ENCODE measurements at places on chromosomes 3 and 15.

GRCh38 chr15:101521591-101521990, 32.1 kb upstream of the PCSK6 start:
- no peak for DNase-seq

- DNase-seq: no peak
These were observed 245.6 kb downstream of the SATB1 start for GRCh38 chr3:18179521-18179920.

DNA sequence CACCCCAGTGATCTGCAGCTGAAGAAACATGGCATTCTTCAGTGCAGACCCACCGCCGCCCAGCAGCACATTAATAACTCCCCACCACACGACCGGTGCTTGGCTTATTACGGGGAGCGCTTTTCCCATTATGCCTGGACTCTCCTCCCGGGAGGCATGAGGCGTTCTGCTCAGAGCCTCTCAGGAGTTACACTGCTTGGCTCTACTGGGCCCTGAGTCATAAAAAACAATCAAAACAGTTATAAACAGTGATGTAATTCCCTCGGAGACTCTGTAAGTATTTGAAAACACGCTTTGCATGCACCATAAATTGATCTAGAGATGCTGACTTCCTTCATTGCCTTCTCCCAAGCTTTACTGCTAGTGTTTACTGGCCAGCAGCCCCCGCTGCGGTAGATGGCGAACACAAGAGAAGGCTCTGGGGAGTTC, 77.1 kb upstream of the SNRPA1 start:
- DNase-seq: no peak

DNA sequence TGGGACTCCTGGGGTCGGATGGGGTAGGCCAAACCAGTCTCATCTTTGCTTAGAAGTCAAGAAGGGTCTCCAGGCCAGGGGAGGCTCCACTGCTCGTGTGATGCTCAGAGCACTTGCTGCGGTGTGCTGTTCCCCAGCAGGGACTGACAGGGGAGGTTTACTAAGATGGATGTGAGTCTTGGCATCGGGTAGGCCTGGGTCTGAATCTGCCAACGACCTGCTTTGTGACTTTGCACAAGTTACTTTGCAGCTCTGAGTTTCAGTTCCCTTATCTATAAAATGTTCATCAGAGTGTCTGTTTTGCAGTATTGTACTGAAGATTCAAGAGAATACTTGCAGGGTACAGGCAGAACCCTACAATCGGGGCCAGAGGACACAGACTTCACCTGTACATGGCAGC, 17.3 kb upstream of the CDCP1 start:
- no peak for DNase-seq

- no peak for DNase-seq
These were observed 7.7 kb upstream of the NGRN start for GRCh38 chr15:90257776-90258175.

DNA sequence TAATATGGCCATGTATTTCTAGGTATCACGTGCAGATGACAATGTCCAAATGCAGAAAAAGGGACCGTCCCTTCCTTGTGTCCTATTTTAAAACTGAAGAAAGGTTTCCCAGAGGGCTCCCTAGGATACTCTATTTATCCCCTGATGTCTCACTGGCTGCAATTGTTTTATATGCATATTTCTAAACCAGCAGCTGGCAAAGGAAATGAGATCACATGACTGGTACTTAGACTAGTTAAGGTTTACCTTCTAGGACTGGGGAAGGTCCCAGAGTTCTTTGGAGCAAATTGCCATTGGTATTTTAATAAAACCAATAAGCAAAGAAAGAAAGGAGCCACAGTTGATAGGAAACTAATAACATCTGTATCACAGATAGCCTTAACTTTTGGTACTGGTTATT, 29.5 kb downstream of the GTF2E1 start:
- no peak for DNase-seq

- DNase-seq: no peak
These were observed 109.5 kb downstream of the CGGBP1 start for GRCh38 chr3:87949189-87949878.

DNA sequence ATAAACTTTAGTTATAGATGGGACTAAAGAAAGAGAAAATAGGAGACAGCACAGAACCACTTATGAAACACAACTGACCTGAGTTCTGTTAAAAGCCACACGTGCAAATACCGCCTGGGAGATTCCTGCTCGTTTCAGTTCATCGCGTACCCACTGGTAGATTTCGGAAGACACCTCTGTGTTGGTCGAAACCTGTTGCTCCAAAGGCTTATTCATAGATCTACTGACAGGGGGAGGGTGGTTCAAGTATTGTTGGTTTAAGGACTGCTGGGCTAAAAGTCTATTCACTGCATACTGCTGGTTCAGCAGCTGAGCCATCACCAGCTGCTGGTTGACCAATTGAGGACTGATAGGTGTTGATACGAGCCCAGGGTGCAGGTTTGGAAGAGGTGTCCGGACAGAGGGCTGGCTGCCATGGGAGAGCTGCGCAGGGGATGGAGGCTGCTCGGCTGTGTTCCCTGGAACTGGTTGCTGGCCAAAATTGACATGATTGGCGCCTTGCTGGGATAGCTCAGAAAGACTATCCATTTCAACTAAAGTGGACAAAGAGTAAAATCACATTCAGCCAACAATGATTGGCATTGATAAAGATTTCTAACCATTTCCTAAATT, 30.6 kb downstream of the SATB1 start:
- DNase-seq: no peak

GRCh38 chr15:40340038-40340739, 550 bp downstream of the CCDC9B start:
- DNase-seq: no peak

DNA sequence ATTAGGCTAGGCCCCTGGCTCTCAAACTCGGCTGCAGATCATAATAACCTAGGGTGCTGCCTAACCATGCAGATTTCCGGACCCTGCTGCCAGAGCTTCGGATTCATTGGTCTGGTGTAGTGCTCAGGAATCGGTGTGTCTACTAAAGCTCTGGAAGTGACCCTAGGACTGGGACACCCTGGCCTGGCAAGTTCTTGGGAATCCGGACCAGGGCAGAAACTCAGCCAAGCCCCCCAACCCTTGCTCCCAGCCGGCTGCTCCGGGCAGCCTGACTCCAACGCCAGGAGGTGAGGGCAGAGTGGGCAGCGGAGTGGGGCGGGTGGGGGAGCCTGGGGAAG, 23.0 kb downstream of the IGDCC3 start:
- DNase-seq: no peak

- no peak for DNase-seq
These were observed 35.0 kb upstream of the ABHD17C start for GRCh38 chr15:80660119-80660518.

GRCh38 chr15:42994546-42994945, 74.0 kb upstream of the TTBK2 start:
- DNase-seq: no peak

DNA sequence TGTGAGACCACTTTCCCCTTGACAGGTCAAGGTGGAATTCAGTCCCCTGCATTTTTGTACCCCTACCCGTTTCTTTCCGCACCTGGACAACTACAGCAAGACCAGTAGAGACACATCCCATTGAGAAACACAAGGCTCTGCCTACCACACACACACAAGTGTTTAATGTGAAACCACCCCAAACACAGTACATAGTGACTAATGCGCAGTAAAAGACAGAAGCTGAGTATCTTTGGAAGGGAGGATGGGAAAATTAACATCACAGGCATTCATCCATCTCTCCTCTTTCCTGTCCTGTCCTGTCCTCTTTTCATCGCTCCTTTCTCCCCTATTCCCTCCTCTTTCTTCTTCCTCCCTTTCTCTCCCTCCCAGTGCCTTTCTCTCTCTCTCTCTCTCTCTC, 64.8 kb downstream of the SCN11A start:
- DNase-seq: no peak

- no peak for DNase-seq
These were observed 54.5 kb upstream of the MEX3B start for GRCh38 chr15:82100111-82100929.

GRCh38 chr3:141644931-141645330, 93.2 kb upstream of the RNF7 start:
- peak; percentile 56 for DNase-seq

DNA sequence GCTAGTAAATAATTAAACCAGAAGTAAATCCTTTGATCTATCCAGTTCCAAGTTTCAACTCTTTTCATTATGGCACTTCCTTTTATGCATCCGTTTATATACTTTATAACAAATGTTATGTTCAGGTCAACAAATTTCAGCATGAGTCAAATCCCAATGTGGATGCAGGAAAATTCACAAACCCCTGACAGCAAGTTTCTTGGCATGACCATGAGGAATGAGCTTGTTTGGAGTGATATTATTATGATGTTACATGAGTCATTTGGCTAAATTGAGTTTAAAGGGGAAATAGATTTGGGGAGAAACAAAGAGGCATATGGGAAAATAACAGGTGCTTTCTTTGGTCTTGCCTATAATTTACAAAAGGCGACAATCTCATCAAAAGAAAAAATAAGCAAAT, 32.1 kb upstream of the KCNMB2 start:
- DNase-seq: no peak

DNA sequence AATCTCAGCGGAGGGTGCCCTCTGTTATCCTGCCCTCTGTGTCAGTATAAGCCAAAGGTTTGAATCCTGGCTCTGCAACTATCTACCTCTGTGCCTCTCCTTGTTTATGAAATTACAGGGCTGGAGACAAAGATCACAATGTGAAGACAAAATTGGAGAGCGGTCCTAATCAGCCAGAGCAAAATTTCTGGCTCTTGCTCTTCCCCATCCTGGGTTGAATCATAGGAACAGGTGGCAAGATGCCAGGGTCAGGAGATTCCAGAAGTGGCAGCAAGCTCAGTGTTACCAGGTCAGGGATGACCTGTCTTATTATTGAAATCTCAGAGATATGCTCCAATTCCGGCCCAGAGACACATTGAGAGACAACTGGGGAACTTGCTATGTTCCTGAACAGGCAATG, 2.3 kb upstream of the CCR2 start:
- no peak for DNase-seq

- no peak for DNase-seq
These were observed 16.8 kb downstream of the EXOSC7 start for GRCh38 chr3:44992555-44993470.

DNA sequence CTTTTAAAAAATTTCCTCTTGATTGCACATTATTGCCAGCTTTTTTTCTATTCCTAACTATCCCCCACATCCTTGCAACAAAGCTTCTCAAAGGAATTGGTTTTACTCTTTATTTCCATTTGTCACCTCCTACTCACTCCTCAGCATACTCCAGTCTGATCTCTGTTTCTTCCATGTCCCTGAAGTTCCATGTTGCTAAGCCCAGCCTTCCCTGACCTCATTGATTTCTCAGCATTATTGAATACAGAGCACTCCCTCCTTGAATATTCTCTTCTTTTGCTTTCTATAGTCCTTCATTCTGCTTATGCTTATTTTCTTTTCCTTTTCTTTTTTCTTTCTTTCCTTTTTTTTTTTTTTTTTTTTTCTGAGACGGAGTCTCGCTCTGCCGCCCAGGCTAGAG, 10.7 kb downstream of the ARID3B start:
- no peak for DNase-seq

DNA sequence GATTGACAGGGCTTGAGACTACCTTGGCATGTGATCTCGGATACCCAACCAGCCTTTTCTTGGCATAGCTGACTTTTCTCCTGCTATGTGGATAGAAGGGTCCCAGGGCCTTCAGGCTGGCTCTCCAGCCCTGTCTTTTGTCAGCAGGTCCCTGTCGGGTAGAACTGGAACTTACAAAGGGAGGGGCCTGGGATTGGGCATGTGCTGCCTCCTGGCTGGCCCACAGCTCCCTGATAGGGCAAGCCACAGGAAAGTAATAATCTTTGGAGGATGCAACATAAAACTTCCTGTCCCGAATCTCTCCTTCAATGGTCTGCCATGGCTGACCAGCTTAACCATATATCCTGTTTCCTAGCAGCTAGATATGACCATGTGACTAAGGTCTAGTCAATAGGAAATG, 89.1 kb downstream of the ABHD5 start:
- no peak for DNase-seq

DNA sequence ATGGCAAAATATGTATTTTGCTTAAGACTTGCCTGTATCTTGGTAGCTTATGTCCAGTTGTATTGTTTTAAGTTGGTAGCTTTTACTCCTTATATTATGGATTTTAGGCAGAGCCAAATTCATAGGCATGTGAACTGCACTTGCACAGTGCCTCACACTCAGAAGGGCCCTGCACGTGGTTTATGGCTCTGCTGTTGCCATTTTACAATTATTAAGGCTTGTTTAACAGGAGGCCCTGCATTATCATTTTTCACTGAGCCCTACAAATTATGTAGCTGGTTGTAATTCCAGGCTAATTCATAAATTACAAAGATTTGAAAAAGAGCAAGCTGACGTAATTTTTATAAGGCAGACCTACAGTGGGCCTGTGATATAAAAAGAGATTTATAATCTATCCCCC, 537.6 kb upstream of the UBE2E2 start:
- DNase-seq: no peak

DNA sequence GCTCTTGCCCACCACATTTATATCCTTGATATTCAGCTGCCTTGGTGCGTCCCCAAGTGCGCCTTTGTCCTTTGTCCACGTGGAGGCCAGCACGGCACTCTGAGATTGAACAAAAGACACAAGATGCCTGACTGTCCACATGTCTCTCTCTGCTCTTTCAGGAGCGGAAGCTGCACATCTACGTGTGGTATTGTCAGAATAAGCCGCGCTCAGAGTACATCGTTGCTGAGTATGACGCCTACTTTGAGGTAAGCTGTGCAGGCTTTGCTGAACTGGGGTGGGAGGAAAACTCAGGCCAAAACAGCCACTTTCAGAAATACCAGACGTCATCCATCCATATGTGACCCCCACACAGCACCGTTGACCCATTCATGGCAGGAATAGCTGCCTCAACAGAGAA, 72.0 kb upstream of the UMPS start:
- no peak for DNase-seq

- DNase-seq: no peak
These were observed 56.1 kb upstream of the KIF23 start for GRCh38 chr15:69357773-69358771.

GRCh38 chr3:47877290-47877689, 74.4 kb downstream of the DHX30 start:
- DNase-seq: no peak

DNA sequence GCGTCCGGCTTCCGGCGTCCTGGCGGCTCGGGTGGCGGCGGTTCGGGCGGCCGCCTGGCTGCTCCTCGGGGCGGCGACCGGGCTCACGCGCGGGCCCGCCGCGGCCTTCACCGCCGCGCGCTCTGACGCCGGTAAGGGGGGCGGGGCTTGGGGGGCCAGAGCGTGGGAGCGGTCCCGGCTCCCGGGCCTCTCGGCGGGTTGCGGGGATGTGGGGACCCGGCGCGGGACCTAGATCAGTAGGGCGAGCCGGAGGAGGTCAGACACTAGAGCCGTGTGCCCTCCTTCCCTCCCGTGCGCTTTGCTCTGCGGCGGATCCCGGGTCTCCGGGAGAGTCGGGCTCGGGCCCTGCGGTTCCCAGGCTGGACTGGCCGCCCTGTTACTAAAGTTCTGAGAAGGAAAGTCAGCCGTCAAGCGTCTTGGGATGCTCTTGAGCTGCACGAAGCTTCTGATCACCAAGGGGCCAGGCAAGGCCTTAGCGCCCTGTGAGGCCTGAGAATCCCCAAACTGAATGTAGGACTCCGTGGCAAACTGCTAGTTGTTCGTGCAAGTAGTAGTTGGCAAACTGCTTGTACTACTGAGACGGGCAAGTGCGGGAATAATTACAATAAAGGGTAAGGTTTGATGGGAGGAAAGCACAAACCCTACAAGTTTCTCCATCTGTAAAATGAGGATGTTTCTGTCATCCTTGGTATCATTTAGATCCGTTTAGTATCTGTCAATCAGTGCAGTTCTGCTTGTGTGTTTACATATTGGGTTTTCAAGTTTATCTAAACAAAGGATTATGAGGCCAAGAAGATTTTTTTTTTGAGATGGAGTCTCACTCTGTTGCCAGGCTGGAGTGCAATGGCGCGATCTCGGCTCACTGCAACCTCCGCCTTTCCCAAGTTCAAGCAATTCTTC, 587 bp downstream of the PIGX start:
- DNase-seq: peak; percentile 7

All from stimulated activated CD8-positive, alpha-beta memory T cell treated with anti-CD3 and anti-CD28 coated beads, Interleukin-7, amount 100 ng/mL, for 48 hours (primary cell).